ENCODE measurements at places on chromosomes 6 and 20. TPM values are rescaled to one million over a fixed set of nuclear protein-coding genes. Genes with fewer than 3 reads are reported as not detected.

GRCh38 chr6:154567695-154568220 lies 57.3 kb upstream of the CNKSR3 start:
- no peak for DNase-seq

DNA sequence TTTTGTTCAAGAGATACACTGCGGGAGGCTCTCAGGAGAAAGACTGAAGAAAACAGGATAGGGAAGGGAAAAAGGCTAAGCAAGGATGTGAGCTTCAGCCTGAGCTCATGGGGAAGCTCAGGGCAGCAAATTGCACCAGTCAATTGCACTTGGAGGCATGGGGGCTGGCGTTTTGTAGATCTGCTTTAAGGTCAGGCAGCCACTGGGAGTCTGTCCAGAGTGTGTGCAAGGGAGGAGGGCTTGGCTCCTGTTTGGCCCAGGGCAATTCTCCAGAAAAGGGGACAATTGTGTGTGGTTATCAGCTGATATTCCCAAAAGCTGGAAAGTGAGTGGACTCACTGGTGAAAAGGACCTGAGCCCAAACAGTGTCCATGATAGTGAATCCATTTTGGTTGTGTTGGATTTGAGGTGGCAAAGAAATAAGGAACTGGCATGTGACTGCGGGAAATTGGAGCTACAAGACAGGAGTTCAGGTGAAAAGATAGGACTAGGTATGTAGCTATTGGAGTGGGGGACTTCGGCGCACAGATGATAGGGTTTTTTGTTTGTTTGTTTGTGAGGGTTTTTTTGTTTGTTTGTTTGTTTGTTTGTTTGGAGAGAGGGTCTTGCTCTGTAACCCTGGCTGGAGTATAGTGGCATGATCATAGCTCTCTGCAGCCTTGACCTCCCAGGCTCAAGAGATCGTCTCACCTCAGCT lies 22.3 kb upstream of the IER3 start:
- no peak for DNase-seq

DNA sequence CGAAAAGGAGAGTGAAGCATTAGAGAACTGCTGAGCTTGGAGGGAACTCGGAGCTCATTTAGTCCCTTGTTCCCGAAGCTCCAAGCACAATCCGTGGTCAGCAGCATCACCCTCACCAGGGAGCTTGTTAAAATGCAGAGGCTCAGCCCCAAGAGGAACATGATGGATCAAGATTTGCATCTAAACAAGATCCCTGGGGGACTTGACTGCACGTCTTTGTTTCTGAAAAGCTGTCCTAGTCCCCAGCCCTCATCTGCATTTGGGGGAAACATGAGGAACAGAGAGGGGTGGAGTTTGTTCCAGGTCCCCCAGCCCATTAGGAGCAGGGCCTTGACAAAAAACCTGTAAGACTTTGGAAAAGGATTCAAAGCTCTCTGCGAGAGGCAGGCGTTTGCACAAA lies 4.1 kb upstream of the LBP start:
- no peak for DNase-seq

DNA sequence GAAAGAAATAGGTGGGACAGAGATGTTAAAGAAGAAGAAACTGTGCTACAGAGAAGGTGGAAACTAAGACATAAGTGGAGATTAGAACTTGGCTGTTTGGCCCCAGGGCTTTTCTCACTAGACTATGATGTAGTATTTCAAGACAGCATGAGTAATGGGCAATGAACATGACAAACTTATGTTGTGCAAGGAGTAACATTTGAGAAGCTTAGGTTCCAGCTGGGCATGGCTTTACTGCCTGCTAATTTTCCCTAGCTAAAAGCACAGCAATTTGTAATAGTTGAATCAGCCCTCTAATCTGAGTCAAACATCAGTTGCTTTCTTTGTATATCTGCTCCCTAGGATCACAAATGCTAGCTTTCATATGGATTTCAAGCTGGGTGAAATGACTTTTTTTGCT lies 294.3 kb upstream of the BMP2 start:
- DNase-seq, result no peak

The SNTA1 gene
- total RNA-seq, result 1.6 TPM
